ENCODE measurements at places on chromosomes 5 and 9. TPM values are rescaled to one million over a fixed set of nuclear protein-coding genes. Genes with fewer than 3 reads are reported as not detected.

The TXNDC8 gene
- not detected for total RNA-seq

The IGIP gene
- 5.5 TPM for total RNA-seq

The TAF11L14 gene
- total RNA-seq: not detected

The MARCHF11 gene
- not detected for total RNA-seq

DNA sequence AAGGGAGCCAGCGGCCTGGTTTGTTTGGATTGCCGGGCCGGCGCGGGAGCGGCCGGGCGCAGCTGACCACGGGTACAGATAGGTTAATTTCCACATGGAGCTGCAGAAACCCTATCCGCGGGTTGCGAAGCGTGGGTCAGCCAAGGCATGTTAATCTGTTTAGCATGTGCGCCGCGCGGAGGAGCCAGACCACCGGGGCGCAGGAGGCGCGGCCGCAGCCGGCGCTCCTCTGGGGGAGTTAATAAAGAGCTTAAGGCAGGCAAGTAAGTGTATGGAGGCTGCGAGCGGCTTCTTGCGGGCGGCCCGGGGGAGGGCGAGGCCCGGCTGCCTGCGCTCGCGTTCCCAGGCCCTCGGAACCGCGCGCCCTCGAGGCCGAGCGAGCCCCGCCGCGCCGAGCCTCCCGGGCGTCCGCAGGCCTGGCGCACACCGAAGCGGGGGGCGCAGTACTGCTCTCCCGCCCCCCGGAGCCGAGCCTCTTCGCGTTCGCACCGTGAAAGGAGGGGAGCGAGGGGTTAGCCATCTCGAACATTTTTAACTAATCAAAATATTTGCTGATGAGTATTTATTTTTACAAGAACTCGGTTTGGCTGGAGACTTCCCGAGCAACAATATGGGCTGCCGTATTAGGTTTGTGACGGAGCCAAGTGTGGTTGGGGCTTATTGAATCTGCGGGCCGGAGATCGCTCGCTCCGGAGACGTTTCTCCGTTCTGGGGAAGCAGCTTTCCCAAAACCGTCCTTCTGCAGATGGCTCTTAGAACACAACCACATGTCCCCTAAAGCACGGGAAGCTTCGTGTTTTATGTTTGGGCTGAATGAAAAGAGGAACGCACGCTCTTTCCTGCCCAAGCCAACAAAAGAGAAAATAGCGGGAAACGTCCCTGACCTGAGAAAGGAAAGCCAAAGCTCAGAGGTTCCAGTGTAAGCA lies 28.8 kb downstream of the FOXD1 start:
- H3K4me1 ChIP-seq: no peaks in the 10 kb centered on the region
- H3K27ac ChIP-seq: no peak overlapping the region

DNA sequence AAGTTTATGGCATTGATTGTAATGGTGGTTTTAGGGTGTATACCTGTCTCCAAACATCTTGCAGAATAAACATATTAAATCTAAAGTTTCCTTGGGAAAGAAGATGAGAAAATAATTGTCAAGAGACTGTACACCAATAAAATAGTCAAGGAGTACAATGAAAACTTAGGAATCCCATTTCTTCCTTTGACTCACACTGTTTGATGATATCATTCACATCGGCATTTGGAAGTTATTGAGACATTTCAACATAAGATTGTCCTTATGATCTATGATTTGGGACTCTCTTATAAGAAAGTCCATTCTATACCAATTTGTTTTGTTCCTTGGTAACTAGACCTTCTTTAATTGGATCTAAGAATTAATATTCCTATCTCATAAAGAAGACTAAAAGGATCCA lies 482.7 kb downstream of the RAB3C start:
- no peak for DNase-seq
- no peak overlapping the region for H3K4me3 ChIP-seq
- H3K27me3 ChIP-seq: no peaks in the 10 kb centered on the region
- H3K27ac ChIP-seq: no peak overlapping the region
- peaks cover 7% of the 10 kb centered on the region for H3K4me1 ChIP-seq

DNA sequence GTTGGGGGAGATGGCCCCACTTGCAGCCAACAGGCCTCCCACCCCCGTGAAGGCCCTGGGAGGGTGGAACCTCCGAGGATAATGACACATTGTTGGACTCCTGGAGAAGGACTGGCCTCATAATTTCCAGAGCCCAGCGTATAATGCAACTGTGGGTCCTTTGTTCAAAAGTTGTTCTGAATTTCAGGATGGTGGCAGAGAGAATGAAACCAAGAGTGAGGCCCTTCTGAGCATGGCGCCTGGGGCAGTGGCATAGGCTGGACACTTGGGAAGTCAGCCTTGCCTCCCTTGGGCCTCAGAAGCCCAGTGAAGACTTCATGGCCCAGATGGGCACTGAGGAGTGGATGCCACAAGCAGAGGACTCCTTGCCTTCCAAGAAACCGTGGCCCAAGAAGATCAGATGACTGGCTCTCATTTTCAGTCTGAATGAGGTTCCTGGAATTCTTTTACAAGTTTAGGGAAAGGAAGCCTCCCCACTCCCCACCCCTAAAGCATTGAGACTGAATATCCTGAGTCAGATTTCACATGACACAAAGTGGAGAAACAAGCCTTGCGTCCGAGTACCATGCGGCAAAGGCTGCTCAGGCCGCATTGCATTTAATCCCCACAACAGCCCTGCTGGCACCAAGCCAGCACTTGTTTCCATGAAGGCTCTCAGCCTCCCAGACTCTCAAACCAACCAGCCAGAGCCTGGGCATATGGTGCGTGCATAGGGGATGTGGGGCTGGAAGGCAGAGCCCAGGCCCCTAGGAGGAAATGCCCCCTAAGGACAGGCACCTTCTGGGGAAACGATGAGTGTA lies 96.7 kb upstream of the SMIM23 start:
- DNase-seq: no peak

- no peak overlapping the region for H3K4me3 ChIP-seq
- no peaks in the 10 kb centered on the region for H3K27me3 ChIP-seq
- H3K27ac ChIP-seq: no peak overlapping the region
- H3K36me3 ChIP-seq: peaks cover 9% of the 10 kb centered on the region
- H3K4me1 ChIP-seq: no peaks in the 10 kb centered on the region
- DNase-seq: no peak
These were observed 45.4 kb upstream of the TDRD7 start for GRCh38 chr9:97366476-97366875.

GRCh38 chr9:16153221-16153620 lies 600.4 kb downstream of the CCDC171 start:
- H3K27ac ChIP-seq: no peak overlapping the region
- H3K27me3 ChIP-seq: peaks cover 20% of the 10 kb centered on the region
- no peaks in the 10 kb centered on the region for H3K36me3 ChIP-seq
- no peak overlapping the region for H3K4me3 ChIP-seq

DNA sequence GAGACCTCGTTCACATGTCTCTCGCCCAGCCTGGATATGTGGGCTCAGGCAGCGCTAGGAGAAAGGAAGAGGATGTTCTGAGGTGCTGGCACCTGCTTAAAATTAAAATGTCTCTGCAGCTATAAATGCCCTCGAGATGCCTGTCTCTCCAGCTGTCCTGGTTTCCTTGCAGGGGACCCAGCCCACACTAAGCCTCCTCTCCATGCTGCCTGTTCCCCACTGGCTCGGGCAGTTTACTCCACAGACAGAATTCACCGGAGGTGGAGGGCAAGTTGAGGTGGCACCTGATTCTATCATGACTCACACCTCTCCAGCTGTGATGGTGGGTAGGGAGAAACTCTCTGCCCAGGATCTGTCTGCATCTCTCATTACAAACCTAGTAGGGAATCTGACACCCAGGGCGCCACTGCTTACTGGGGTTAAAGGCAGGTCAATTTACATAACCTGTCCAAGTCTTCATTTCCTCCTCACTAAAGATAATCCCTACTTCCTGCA lies 420.9 kb downstream of the SPOCK1 start:
- H3K4me1 ChIP-seq: no peaks in the 10 kb centered on the region
- DNase-seq: no peak
- H3K27ac ChIP-seq: no peak overlapping the region
- no peaks in the 10 kb centered on the region for H3K27me3 ChIP-seq
- H3K4me3 ChIP-seq: no peak overlapping the region
- H3K36me3 ChIP-seq: no peaks in the 10 kb centered on the region

DNA sequence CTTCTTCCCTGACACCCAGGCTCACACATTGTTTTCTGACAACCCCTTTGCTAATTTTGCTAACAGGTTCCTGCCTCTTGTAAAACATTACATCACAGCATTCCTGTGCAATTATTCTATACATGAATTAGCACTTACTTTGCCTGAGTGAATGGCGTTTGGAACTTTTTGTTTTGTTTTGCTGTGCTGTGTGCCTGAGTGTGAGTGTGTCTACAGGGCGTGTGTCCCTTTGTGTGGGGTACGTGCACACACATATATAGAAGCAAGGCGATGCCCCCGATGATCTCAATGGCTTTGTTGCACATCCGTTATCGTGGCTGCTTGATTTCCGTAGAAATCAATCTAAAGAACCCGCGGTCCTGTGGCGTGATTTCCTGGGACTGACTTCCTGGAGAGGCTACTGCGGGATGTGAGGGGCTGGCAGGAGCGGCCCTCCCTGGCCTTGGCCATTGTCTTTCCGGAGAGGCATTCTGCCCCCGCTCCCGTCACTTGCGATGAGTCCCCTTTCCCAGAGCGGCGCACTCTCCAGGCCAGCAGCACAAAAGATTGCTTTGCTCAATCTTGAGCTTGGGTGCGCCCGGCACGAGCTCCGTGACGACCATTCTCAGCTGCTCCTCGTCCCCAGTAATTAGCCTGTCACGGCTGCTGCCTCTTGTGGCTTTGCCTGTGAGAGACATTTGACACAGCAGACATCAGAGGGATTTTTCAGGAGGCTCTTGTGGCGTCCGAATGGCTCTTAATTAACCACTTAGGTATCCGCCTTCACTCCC lies 398.1 kb upstream of the IRX1 start:
- H3K36me3 ChIP-seq: no peaks in the 10 kb centered on the region
- no peak overlapping the region for H3K27ac ChIP-seq
- H3K4me3 ChIP-seq: no peak overlapping the region

DNA sequence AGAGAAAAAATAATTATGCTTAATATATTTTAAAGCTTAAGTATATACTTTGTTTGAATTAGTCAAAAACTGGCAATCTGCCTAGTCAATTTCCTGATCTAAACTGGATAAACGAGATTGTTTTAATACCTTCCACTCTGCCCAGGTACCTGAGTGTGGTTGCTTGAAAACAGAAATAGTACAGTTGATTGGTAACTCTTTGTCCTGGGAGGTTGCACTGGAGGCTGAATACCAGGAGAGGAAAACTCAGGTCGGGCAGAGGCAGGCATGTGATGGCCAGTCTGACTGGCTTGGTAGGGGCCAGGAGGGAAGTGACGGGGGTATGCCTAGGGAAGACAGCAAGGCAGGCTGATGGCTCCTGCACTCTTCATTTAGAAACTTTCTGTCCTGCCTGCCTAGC lies 80.2 kb downstream of the PIK3R1 start:
- H3K4me3 ChIP-seq: no peak overlapping the region
- H3K27ac ChIP-seq: no peak overlapping the region
- no peak for DNase-seq

DNA sequence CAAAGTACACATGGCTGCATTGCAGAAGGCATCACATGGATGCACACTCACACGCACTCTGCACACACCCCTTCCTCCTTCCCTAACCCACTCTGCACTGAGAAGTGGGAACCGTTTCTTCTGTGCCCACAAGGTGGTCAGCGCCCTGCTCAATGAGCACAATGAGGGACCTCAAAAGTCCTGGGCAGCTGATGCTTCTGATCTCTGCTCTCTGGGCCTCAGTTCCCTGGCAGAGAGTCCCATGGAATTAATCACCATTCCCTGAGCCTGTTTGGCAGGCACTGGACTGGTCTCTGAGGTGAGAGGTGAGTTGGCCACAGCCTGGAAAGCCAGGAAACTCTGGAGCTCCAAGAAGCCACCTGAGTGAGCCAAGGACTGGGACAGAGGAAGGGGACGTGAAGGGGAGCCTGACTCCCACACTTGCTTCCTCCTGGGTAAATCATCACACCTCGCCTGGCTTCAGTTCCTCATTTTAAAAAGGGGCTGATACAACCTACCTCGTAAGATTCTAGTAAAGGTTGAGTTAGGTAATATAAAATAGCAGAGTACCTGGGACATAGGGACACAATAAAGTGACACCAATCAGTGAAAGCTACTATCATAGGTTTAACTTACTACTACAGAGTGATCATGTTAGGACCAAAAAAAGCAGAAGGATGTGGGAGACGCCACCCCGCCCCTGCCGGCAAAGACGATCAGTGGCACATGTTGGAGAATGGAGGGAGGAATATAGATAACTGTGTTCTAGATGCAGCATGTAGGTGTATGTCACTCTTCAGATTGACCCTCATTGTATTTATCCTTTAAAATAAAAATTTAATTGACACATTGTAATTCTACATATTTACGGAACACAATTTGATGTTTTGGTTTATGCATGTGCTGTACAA lies 21.1 kb upstream of the IGFBPL1 start:
- H3K4me3 ChIP-seq: no peak overlapping the region
- H3K4me1 ChIP-seq: no peaks in the 10 kb centered on the region
- H3K27ac ChIP-seq: no peak overlapping the region
- H3K36me3 ChIP-seq: no peaks in the 10 kb centered on the region
- H3K27me3 ChIP-seq: peaks cover 24% of the 10 kb centered on the region
